ENCODE measurements at places on chromosomes 16 and 17. TPM values are rescaled to one million over a fixed set of nuclear protein-coding genes. Genes with fewer than 3 reads are reported as not detected.

TNFRSF17 gene
- not detected for total RNA-seq

RHBDF2 gene
- total RNA-seq, result 17.9 TPM

RNF166 gene
- total RNA-seq, result 17.0 TPM

KRTAP4-1 gene
- not detected for total RNA-seq

BAHCC1 gene
- total RNA-seq, result 9.9 TPM

KRTAP2-3 gene
- not detected for total RNA-seq

HCRT gene
- not detected for total RNA-seq

KRTAP4-6 gene
- total RNA-seq, result not detected

CRYM gene
- total RNA-seq, result 63.3 TPM

MT1E gene
- total RNA-seq, result 136 TPM

KRT39 gene
- not detected for total RNA-seq

MPP2 gene
- total RNA-seq, result 16.2 TPM

SOX9 gene
- 13.8 TPM for total RNA-seq

SLC6A2 gene
- total RNA-seq, result not detected

FGF11 gene
- total RNA-seq, result 11.7 TPM

OR1F1 gene
- not detected for total RNA-seq

DPEP3 gene
- not detected for total RNA-seq

C16orf95 gene
- 4.2 TPM for total RNA-seq

CFAP119 gene
- 0.89 TPM for total RNA-seq

All from Right ventricle myocardium inferior (tissue), 1 donor.